ENCODE measurements at places on chromosomes 4 and X. TPM values are rescaled to one million over a fixed set of nuclear protein-coding genes. Genes with fewer than 3 reads are reported as not detected.

TEX13B gene
- polyA plus RNA-seq, result not detected

DNA sequence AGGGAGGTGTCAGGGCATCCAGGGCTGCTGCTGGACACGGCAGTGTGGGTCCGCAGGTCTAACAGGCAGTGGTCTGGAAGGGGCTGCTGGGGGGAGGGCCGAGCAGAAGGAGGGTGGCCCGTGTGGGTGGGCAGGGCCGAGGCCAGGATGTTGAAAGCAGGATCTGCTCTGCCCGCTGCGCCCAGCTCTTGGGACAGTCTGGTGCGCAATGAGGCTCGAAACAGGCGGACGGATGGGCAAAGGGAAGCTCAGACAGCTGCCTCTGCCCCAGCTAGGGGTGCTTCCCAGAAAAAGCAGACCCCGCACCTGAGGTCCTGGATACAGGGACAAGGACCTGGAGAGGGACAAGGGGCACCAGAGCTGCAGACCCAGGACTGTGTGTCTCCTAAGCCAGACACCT is 121.3 kb downstream of the FAM53A start:
- no peak for DNase-seq

- DNase-seq, result no peak
Measured at GRCh38 chr4:113815826-113816225, 54.3 kb upstream of the CAMK2D start.

GRCh38 chrX:48508400-48509244 is at the start of gene PORCN:
PORCN (plus strand) TSS chrX:48508992; CDS start chrX:48509821, 829 bp downstream.
- peak; percentile 54 for DNase-seq

RGN gene
- polyA plus RNA-seq, result 31.6 TPM

DNA sequence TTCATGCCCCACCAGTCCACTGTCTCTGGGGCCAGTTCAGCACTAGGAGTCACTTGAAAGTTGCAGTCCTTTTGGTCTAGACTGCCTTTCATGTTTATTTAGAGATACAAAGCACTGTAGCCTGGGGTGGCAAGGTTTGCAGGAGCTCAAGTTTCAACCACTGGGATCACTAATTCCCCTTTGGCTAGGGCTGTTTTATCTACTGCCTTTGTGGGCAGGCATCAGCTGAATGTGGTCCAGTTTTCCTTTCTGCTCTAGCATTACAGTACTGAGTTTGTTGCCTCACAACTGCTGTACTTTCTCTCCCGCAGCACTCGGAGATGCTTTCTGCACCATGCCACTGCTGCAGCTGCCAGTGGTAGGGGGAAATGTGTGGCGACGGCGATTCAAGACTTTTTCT is 222.3 kb upstream of the HDX start:
- no peak for DNase-seq

DNA sequence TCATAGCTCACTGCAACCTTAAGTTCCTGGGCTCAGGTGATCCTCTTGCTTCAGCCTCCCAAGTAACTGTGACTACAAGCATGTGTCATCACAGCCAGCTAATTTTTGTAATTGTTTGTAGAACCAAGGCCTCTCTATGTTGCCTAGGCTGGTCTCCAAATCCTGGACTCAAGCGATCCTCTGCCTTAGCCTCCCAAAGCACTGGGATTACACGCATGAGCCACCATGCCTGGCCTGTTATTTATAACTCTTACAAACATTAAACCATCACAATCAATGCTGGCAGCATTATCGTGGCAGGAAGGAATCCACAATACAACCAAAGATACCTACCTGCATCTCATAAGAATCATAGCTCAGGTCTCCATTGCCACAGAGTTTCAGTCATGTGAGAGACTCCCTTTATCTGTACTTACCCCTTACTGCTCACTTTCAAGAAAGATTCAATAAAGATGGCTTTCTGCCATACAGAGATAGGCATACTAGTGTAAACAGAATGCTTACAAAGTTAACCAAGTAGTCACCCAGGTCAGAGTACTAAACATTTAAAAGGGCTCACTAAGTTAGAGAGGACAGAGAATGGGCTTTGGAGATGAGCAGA is 48.5 kb downstream of the SMIM31 start:
- no peak for DNase-seq

- DNase-seq, result no peak
Measured at GRCh38 chr4:4386736-4387392, at the start of gene NSG1. NSG1 (plus strand) TSS chr4:4387102; CDS start chr4:4387630, 528 bp downstream.

- DNase-seq, result no peak
Measured at GRCh38 chr4:37645736-37646135, 40.4 kb downstream of the RELL1 start.

DNA sequence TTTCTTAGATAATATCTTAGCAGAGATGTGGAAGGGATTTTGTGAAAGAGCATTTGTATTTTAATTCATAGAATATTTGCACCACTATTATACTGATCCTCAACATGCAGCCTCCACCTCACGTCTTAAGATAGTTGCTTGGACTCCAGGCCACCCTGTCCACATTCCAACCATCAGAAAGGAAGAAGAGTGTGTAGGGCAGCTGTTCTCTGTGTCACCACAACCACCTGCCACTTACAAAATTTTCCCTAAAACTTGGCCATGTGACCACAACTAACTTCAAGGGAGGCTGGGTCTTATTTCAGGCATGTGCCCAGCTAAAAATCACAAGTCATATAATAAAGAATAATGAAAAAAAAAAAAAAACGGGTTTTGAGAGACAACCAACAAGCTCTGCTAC is 528.1 kb downstream of the RAB28 start:
- DNase-seq, result no peak

C1QTNF7 gene
- 24.5 TPM for polyA plus RNA-seq

KIAA1210 gene
- 1.7 TPM for polyA plus RNA-seq

GRCh38 chrX:67692246-67692645 is 148.4 kb downstream of the AR start:
- DNase-seq, result no peak

GRCh38 chr4:153909672-153910071 is 120.8 kb upstream of the SFRP2 start:
- no peak for DNase-seq

DNA sequence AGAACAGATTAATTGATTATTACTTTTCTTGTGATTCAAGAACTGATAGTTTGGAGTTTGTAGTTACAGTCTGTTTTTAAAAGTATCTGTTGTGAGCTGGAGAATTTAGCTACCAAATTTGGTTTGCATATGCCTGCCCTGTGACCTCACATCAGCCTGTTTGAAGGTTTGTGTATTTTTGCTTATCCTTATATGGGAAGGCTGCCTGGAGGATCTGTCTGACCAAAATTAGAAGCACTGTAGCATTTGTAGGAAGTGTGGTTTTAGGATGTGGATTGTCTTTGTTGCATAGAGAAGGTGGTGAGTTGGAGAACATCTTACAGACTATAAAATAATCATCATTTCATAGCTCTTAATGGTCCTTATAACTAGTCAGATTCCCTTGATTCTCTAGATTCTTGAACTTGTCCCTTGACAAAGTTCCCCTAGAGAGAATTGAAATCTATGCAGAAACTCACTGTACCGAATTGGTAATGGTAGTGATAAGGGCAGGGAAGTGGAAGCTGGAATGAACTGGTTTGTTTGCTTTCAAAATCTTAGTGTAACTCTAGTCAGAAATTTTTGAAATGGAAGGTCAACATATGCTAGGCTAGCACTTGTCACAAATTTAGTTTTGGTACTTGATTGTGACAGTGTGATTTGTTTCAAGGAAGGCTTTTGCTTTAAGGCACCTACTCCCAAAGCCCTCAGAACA is 57.3 kb downstream of the SH3BGRL start:
- DNase-seq, result no peak

DNA sequence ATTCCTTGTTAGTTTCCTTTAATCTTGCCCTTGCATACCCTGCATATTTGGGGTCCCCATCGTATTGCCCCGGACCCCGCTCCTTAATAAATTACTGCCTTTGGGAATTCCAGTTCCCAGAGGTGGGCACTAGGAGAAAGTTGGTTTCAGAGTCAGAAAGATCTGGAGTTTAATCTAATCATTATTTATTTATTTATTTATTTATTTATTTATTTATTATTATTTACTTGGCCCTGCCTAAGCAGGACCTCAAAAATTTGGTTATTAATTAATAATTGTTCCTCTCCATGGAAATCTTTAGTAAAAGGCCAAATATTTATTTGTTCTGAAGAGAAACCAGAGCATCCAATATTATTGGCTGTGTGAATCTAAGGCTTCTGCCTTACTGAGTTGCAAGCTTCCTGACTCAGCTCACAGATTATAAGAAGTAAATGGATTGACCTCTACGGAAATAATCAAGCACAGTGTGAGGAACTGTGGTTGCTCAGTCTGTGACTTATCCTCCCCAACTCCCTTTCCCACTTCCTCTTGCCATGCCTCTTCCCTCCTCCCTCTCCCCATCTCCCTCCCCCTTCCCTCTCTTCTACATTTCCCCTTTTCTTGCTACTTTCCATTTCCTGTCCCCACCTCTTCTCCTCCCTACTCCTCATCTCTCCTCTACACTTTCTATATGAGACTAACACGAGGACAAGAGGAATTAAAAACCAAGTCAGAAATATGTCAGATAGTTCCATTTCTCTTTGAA is 61.5 kb upstream of the AP1S2 start:
- DNase-seq, result no peak

GRCh38 chr4:52643785-52644244 is 15.3 kb downstream of the USP46 start:
- peak; percentile 11 for DNase-seq

- no peak for DNase-seq
Measured at GRCh38 chr4:113998531-113998930, 19.1 kb upstream of the ARSJ start.

GRCh38 chr4:167233685-167234315 is 494 bp downstream of the SPOCK3 start:
- DNase-seq, result no peak

- no peak for DNase-seq
Measured at GRCh38 chrX:97117572-97117971, 233.9 kb downstream of the RPA4 start.

COL4A5 gene
- polyA plus RNA-seq, result 128 TPM

- no peak for DNase-seq
Measured at GRCh38 chr4:140926672-140927071, 170.5 kb upstream of the TBC1D9 start.

- DNase-seq, result no peak
Measured at GRCh38 chr4:82200046-82200445, 173.7 kb downstream of the HNRNPD start.

DNA sequence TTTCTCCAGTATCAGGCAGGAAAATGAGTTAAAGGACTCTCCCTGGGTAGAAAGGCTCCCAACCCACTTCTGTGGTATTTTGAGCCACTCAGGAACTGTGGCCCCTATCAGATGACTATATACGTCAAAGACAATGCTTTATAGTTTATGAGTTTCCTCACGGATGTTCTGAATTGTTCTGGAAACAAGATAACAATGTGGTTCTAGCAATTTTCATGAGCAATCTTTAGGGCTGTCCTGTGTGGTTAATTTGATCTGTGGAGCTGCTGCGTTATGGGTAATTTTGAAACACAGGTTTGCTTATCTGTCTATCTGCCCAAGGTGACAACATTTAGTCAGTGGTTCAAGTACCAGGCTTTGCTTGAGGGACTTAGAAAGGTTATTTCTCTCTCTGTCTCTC is 46.7 kb upstream of the IL2 start:
- no peak for DNase-seq

DNA sequence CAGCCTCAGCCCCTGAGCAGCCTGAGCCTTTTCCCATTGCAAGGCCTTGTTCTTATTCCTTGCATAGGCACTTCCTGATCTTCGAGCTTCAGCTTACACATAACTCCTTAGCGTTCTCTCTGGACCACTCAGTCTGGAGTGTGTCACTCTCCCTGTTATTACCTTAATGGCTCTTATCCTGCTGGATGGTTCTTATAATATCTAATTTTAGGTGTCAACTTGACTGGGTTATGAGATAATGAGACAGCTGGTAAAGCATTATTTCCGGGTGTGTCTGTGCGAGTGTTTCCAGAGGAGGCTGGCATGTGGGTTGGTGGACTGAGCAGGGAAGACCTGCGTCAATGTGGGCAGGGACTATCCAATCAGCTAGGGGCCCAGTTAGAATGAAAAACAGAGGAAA is 75.7 kb downstream of the HAUS3 start:
- DNase-seq, result no peak

DNA sequence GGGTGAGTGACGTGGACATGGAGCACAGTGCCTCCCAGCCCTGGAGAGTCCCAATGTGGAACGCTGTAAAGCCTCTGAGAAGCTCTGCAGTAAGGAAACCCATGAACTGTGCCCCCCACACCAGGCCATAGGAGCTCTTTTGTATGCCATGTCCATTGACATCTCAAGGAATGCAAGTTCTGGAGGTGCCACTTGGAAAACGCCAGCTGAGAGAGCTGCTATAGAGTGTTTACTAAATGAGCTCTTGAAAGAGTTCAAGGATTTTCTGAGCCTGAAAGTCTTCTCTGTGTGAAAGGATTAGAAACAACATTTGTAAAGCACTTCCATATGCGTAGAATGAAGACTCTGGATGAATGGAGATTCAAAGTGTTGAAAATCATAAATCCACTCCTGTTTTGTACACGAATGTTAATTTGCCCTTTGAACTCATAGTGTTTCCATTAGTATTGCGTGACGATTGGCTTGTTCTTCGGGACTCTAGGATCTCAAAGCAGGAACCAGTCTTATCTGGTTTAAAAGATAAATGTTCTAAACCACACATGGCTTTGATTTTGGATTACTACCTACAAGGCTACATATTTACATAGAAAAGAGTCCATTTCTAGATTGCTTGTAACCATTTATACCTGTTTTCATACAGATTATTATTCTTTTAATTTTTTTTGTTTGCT is 41.8 kb upstream of the STOX2 start:
- no peak for DNase-seq

ATP1B4 gene
- polyA plus RNA-seq, result 0.09 TPM

DNA sequence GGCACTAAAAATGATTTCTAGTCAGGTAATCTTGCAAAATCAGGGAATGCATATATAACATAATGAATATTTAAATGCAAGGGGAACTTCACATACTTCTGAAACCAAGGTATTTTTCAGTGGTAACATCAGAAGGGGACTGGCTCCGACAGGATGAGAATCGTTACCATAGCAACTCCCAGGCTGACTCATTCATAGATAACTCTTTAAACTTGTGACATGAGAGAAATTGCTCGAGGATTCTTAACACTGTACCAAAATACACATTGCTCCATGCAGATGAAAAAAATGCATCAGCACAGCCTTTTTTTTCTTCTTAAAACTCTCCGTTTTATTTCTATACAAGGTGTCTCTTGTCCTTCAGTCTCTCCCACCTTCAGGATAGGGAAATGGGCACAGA is 114.3 kb downstream of the GABRB1 start:
- no peak for DNase-seq

ACE2 gene
- 65.1 TPM for polyA plus RNA-seq

- DNase-seq, result peak; percentile 26
Measured at GRCh38 chrX:13432414-13433297, 112.8 kb upstream of the ATXN3L start.

- DNase-seq, result no peak
Measured at GRCh38 chr4:168758351-168758876, 251.6 kb downstream of the CBR4 start.

FAM156B gene
- polyA plus RNA-seq, result 22.9 TPM

TCEAL5 gene
- 14.5 TPM for polyA plus RNA-seq

- DNase-seq, result no peak
Measured at GRCh38 chr4:174531486-174531885, 9.2 kb upstream of the HPGD start.

AKAP4 gene
- polyA plus RNA-seq, result 0.11 TPM

RENBP gene
- 17.5 TPM for polyA plus RNA-seq

GRCh38 chr4:109559625-109559982 is 442 bp upstream of the MCUB start:
- no peak for DNase-seq

- DNase-seq, result no peak
Measured at GRCh38 chr4:89995006-89995405, 100.4 kb downstream of the MMRN1 start.
